ENCODE measurements at places on chromosomes 11 and 22.

- peak; percentile 44 for DNase-seq
Measured at GRCh38 chr22:49239264-49240015, 588.2 kb downstream of the BRD1 start.

DNA sequence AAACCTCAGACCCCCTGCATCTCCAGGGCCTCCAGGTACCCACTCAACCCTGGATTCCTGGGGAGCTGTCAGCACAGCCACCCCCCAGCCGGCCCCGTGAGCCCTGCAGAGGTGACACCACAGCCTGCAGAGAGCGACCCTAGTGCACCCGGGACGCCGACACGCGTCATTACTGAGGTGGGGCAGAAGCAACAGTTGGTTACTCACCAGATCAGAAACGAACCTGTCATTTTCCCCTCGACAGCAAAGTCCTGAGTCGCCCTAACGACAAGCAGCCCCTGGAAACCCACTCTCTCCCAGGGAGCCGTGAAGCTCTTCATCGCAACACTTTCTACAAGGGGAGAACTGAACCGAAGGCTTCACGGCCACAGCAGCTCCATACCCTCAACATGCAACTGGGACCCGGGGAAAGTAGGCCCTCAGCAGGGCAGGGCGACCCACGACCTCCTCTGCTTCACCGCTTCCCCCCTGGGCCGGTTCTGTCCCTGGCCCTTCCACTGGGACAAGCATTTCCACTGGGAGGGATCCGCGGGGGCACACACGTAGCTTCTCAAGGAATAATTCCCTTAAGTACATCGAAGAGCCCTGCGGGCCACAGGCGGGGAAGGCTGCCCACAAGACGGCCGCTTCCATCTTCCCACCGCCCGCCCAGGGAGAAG is 1.6 kb downstream of the BRD1 start:
- no peak for DNase-seq

DNA sequence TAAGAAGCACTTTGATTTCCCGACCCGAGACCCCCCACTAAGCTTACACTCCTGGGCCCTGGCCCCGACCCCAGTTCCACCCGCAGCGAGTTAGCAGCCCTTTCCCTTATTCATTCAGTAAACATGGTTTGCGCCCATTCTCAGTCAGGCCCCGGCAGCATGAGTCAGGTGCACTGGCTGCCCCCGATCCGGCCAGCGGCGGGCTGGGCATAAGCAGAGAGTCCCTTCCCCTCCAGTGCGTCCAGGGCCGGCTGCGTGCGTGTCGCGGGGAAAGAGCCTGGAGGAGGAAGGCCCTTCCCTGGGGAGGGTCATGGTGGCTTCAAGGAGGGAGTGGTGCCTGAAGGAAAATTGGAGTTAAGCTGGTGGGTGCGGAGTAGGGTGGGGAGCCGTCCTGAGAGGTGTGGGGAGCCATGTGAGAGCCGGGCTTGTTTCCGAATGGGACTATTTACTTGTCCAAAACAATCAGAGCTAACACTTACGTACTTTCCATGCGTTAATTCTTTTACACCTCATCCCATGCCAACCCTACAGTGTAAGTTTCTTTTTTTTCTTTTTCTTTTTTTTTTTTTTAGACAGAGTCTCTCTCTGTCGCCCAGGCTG is 657 bp downstream of the IGHMBP2 start:
- peak; percentile 41 for DNase-seq

GRCh38 chr11:132784441-132784840 is 747.9 kb downstream of the OPCML start:
- no peak for DNase-seq
